T-cell (primary cell): ENCODE measurements at places on chromosomes 7 and 10.

DNA sequence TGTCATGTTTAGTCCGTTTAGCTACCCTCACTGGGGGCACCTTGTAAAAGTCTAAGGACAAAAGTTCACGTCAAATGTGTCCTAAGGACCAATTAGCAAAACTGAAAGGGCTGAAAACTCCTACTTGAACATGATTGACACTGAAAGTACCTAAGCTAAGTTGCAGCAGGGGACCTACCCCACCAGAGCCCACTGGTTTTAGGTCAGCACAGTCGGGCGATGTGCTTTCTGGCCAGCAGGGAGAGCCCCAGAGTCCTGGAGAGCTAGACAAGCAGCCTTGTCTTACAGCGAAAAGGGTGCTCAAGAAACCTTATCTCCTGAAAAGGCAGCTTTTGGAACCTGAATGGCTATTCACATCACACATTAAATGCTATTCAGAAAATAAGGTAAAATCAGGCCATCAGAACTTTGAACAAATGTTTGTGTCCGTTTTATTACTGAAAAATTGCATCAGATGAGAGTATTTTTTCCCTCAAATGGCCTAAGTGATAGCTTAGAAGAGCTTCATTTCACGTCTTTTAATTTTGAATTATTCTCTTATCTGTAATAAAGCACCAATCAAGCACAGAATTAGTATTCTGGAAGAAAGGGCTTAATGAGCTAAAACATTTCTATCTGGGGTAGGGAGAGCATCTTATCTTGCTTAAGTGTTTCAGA is 52.2 kb upstream of the MKI67 start:
- no peak overlapping the region for H3K4me3 ChIP-seq
- H3K27ac ChIP-seq, result no peak overlapping the region
- no peaks in the 10 kb centered on the region for H3K27me3 ChIP-seq
- peaks cover 5% of the 10 kb centered on the region for H3K4me1 ChIP-seq
- peak; percentile 16 for DNase-seq

GRCh38 chr10:60488111-60488669 is 98.5 kb upstream of the ANK3 start:
- no peak for DNase-seq
- H3K4me1 ChIP-seq, result no peaks in the 10 kb centered on the region
- H3K36me3 ChIP-seq, result no peaks in the 10 kb centered on the region

DNA sequence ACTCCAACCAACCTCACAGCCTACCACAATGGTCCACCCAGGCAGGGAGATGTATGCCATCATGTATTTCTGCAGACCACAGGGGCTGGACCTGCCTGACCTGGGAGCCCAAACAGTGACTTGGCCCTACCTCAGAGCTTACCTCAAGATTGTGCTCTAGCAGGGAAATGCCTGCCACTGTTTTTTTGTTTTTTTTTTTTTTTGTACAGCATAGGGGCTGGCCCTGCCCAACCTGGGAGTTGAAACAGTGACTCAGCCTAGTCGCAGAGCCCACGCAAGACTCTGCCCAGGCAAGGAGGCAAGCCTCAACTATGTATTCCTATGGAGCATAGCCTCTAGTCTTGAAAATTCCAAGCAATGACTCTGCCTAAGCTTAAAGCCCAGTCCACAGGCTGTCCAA is 39.3 kb upstream of the CDK6 start:
- no peaks in the 10 kb centered on the region for H3K4me1 ChIP-seq
- H3K36me3 ChIP-seq, result no peaks in the 10 kb centered on the region
- H3K4me3 ChIP-seq, result no peak overlapping the region
- no peaks in the 10 kb centered on the region for H3K27me3 ChIP-seq

DNA sequence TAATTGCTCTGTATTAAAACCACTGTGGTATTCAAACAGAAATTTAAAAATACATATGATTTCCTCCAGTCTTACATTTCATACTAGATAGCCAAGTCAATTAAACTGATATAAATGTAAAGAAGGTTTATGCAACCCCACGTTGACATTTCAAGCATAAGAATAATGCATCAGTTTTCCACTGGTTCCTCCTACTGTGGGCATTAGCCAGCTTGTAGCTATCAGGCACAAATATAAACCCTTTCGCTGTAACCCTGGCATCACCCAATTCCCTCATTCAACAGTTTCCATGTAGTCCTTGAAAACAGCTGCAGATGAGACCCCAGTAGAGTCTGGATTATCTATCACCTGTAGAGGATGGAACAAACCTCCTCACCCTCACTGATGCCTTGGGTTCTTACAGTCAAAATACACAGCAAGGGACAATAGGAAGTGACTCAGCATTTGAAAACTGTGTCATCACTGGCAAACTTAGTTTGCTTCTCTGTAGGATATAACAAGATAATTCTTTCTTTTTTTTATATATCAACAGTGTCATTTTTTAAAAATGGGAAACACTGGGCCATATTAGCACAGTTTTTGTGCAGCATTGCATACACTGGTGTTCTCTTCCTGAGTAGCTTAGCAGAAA is 113.0 kb downstream of the PDE1C start:
- no peak for DNase-seq
- H3K4me3 ChIP-seq, result no peak overlapping the region
- H3K27me3 ChIP-seq, result no peaks in the 10 kb centered on the region
- no peaks in the 10 kb centered on the region for H3K4me1 ChIP-seq
- no peaks in the 10 kb centered on the region for H3K36me3 ChIP-seq

DNA sequence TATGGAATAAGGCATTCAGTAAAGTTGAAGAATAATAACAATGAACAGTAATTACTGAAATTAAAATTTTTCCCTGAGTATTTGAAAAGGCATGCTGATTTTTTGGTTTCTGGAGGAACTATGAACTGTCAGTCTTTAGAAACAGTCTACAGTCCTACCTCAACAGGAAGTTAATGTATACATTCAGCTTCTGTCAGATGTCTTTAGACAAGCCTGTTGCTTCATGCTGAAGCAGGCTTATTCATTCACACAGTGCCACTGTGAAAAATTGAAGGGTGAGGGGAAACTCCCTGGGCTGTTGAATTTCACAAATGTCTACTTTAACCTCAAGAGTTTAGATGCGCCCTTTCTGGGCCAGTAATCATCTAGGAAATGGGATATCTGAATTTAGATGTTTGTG is 3.5 kb downstream of the NRF1 start:
- H3K27me3 ChIP-seq, result no peaks in the 10 kb centered on the region
- H3K4me1 ChIP-seq, result peaks cover 41% of the 10 kb centered on the region
- no peaks in the 10 kb centered on the region for H3K36me3 ChIP-seq
- H3K4me3 ChIP-seq, result no peak overlapping the region
- no peak overlapping the region for H3K27ac ChIP-seq

DNA sequence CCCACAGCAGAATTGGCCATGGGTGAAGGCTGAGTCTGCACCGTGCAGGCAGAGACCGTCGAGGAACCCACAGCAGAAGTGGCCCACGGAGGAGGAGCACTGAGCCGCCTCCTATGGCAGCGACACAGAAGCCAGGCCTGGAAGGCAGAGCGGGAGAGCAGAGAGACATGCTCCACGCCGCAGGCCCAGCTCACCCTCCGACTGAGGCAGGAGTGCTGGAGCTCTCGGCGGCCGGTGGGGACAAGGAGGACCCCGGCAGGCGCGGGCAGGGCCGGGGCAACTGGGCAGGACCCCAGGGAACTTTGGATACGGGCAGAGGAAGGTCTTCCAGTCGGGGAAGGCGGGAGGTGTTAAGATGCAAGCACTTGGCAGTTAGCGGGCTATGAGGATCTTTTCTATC is 420.4 kb downstream of the DNAJB6 start:
- peaks cover 5% of the 10 kb centered on the region for H3K27me3 ChIP-seq
- H3K27ac ChIP-seq, result no peak overlapping the region
- no peak overlapping the region for H3K4me3 ChIP-seq
- no peak for DNase-seq
- no peaks in the 10 kb centered on the region for H3K36me3 ChIP-seq

GRCh38 chr10:101146392-101147251 is 15.5 kb downstream of the TLX1 start:
- peaks cover 72% of the 10 kb centered on the region for H3K27me3 ChIP-seq
- peaks cover 22% of the 10 kb centered on the region for H3K4me1 ChIP-seq
- H3K4me3 ChIP-seq, result no peak overlapping the region
- H3K36me3 ChIP-seq, result no peaks in the 10 kb centered on the region
- no peak overlapping the region for H3K27ac ChIP-seq

GRCh38 chr10:120505056-120505455 is 48.0 kb downstream of the PLPP4 start:
- H3K4me1 ChIP-seq, result no peaks in the 10 kb centered on the region
- no peak for DNase-seq
- H3K36me3 ChIP-seq, result no peaks in the 10 kb centered on the region
- no peak overlapping the region for H3K4me3 ChIP-seq

DNA sequence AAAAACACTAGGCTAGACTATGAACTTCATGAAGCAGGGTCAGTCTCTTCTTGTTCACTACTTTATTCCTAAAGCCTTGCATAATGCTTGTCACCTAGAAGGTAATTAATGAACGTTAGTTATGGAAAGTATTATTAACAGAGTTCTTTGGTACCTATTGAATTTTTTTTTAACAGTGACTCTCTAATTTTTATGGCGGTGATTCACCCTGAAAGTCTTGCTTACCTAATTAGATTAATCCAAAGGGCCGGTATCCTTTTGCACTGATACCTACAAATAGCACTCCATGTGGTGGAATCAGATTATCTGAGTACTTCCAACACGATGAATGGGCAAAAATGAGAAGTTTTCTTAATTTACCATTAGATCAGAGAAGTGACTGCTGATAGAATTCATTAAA is 31.7 kb downstream of the STAM start:
- H3K27ac ChIP-seq, result no peak overlapping the region
- H3K4me3 ChIP-seq, result no peak overlapping the region
- no peaks in the 10 kb centered on the region for H3K27me3 ChIP-seq
- no peak for DNase-seq
- H3K4me1 ChIP-seq, result no peaks in the 10 kb centered on the region

DNA sequence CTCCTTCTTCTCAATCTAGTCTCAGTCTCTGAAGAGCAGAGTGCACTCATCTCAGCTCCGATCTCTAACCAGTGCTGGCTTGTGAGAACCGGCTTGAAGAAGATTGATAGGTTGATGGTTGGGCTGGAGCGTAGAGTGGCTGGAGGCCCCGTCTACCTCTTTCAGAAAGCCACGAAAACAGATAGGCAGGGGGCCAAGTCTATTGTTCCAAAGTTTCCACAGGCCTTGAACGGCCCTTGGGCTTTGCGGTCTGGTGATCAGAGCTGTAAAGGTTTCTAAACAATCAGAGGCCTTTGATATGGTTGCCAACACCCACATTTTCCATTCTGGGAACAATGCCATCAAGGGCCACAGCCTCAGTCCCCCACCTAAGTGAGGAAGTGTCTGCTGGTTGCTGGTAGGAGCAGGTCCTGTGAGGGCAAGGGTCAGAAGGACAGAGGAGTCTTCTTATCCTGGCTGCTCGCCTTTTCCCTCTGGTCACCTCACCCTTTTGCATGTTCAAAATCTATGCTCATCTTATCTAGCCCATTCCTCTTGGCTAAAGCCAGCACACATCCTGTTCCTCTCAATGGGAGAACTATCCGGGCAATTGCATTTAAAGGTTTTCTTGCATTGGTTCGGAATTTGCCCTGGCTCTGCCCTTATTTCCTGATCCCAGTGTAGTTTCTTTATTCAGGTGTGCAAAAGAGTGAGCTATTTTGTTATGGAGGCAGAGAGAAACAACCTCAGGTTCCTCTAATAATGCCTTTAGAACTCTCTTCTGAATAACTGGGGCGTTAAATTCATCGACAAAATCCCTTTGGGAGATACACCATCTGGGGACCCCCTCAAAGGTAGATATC is 70.3 kb upstream of the KMT2E start:
- peak overlapping the region; percentile 24 for H3K4me3 ChIP-seq
- peak overlapping the region; percentile 99 for H3K27ac ChIP-seq
- H3K36me3 ChIP-seq, result no peaks in the 10 kb centered on the region
- DNase-seq, result peak; percentile 64
- no peaks in the 10 kb centered on the region for H3K27me3 ChIP-seq

GRCh38 chr7:146728611-146729010 is 612.0 kb downstream of the CNTNAP2 start:
- H3K27me3 ChIP-seq, result no peaks in the 10 kb centered on the region
- H3K27ac ChIP-seq, result no peak overlapping the region
- H3K4me3 ChIP-seq, result no peak overlapping the region
- H3K4me1 ChIP-seq, result no peaks in the 10 kb centered on the region
- H3K36me3 ChIP-seq, result no peaks in the 10 kb centered on the region

GRCh38 chr10:71234970-71235685 is 22.8 kb downstream of the UNC5B start:
- H3K27me3 ChIP-seq, result peaks cover 32% of the 10 kb centered on the region
- no peaks in the 10 kb centered on the region for H3K4me1 ChIP-seq
- H3K27ac ChIP-seq, result no peak overlapping the region
- no peaks in the 10 kb centered on the region for H3K36me3 ChIP-seq
- DNase-seq, result no peak

DNA sequence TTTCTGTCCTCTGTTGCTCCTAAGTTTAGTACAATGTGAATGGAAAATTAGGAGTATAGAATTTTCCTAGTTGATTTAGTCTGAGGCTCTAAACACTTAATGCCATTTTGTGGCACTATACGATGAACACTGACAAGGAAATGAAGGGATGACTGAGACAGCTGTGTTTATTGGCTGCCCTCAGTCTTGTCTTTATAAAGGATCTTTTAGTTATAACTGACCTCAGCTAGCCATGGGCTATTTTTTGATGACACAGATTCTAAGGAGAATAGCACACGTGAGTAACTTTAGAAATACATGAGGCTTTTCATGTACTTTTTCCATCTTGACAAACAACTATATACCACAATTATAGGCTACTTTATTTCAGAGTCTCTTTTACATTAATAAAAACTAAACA is 113.7 kb downstream of the PRKG1 start:
- no peaks in the 10 kb centered on the region for H3K27me3 ChIP-seq
- H3K4me1 ChIP-seq, result no peaks in the 10 kb centered on the region
- H3K4me3 ChIP-seq, result no peak overlapping the region
- H3K36me3 ChIP-seq, result no peaks in the 10 kb centered on the region
- H3K27ac ChIP-seq, result no peak overlapping the region
- DNase-seq, result no peak

GRCh38 chr10:451021-451471 is 238.4 kb downstream of the DIP2C start:
- H3K27ac ChIP-seq, result peak overlapping the region; percentile 63
- peak; percentile 62 for DNase-seq
- H3K36me3 ChIP-seq, result no peaks in the 10 kb centered on the region
- peaks cover 36% of the 10 kb centered on the region for H3K4me1 ChIP-seq
- H3K4me3 ChIP-seq, result no peak overlapping the region

DNA sequence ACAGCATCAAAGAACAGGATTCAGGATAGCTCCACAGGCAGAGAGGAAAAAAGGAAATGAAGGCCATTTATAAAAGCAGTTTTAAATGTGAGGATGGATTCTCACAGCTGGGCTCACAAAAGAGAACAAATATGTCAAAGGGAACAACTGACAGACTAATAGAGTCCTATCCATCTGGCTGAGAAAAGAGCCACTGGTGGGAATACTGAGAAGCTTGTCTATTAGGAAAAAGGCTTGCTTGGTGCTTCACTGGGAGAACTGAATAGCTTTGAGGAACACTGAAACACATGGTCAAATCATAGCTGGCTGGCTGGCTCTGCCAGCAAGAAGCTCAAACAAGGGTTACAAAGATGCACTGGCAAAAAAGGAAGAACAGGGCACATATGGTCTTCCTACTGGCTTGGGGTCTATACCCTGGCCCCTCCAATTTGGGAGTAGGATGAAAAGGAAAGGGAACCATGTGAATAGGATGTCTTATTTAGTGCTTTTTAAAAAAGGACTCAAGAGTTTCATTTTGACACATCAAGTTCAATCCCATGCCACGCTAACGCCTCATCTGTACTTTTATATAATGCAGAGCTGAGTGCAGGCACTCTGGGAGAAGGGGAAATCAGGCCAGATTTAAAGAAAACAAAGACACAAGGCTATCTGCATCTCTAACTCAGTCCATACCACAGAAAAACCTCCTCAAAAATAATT is 44.8 kb upstream of the KCNIP2 start:
- no peak for DNase-seq
- no peaks in the 10 kb centered on the region for H3K36me3 ChIP-seq
- no peaks in the 10 kb centered on the region for H3K27me3 ChIP-seq
- H3K4me3 ChIP-seq, result no peak overlapping the region
- H3K27ac ChIP-seq, result no peak overlapping the region
- no peaks in the 10 kb centered on the region for H3K4me1 ChIP-seq
